AG20443 (cell line): ENCODE measurements at places on chromosomes 12 and 14.

- DNase-seq, result no peak
These were observed 1.2 kb downstream of the ESRRB start for GRCh38 chr14:76376878-76377734.

DNA sequence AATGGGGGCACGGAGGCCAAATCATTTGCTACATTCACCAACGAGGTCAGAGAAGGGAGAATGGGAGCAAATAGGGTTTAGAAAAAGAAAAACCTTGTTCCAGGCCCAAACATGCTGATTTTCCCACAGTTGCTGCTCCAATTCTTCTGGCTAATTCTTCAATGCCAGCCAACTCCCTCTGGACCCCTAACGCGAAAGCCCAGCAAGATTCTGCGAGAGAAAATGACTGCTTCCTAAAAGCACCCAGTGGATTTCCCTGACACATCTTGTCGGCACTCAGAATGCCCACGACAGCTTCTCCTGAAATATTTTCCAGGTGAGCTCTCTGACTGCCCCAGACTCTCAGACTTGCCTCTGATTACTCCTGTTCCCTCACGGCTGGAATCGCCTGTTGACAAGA, 689.4 kb downstream of the MED13L start:
- no peak for DNase-seq

- DNase-seq, result no peak
These were observed 193.3 kb downstream of the KTN1 start for GRCh38 chr14:55773312-55773711.

GRCh38 chr12:26286186-26286585, 90.8 kb downstream of the SSPN start:
- no peak for DNase-seq

- DNase-seq, result peak; percentile 58
These were observed 45.0 kb downstream of the TRAFD1 start for GRCh38 chr12:112170376-112170775.

DNA sequence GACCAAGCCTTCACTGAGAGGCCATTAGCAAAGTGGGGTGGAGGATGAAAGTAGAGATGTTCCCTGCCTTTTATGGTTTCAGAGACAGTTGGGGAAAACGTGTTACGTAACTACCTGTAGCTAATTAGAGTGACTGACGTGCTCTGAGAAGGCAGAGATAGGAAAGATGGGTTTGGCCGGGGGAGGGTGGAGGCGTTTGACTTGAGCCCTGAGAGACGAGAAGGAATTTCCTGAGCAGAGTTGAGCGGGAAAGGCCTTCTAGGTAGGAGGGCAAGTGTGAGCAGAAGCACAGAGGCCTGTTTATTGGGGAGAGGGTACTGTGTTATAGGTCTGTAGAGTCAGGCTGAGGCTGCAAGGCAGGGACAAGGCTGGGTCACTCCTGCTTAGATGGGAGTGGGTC, 8.6 kb downstream of the TUNAR start:
- DNase-seq, result no peak

DNA sequence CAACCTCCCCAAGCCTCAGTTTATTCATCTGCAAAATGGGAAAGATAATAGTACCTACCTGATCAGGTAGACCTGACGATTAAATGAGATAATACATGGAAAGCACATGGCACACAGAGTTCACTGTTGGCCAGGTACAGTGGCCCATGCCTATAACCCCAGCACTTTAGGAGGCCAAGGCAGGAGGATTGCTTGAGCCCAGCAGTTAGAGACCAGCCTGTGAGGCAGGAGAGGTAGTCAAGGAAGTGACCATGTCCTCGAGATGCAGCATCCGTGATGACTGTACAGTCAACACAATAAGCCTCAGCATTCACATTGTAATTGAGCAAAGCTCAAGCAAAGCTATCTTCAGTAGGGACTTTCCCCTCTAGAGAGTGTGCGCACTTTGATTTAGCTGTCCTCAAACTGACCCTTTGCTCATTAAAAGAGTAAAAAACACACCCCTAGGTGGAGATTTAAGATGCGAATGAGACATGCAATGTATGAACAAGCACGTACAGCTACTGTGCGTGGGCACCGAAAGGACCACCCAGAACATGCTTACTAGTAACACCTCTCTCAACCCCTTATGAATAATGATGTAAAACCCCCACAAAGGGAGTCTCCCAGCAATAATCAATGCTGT, 9.9 kb downstream of the ISCU start:
- DNase-seq, result no peak

- DNase-seq, result no peak
These were observed 186.0 kb downstream of the PAH start for GRCh38 chr12:102730996-102731395.

DNA sequence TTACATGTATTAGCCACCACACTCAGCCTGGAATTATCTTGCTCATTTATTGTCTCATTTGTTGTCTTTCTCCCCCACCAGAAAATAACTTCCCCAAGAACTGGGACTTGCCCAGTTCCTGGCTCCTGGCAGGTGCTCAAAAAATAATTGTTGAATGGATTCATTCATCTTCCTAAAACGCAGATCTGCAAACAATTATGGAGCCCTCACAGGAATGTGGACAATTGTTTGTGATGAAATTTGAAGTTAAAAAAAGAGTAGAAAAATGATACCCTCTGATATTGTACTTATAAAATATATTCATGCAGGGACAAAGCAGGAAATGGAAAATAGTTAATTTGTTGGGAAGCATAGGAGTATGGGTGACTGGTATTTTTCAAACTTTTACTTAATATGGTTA, 60.7 kb upstream of the MAP1LC3B2 start:
- peak; percentile 77 for DNase-seq

DNA sequence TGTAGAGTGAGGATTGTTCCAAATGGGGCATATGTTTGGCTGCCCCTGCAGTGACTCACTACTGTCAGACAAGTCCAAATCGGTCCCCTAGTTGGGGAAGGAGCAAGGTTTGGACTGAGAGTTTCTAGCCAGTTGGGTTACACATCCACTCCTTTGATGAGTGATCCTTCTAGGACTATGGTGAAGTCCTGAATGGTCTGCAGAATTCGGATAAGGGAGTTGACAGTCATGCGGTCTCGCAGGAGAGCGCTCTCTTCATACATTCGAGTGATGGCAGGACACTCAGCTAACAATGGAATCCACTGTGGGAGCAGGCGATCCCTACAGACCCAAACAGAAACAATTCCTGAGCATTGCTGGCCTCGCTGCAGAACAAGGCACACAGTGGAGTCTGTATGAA, 61.5 kb upstream of the SINHCAF start:
- no peak for DNase-seq

- no peak for DNase-seq
These were observed 340.4 kb downstream of the NAV3 start for GRCh38 chr12:78171061-78171460.

DNA sequence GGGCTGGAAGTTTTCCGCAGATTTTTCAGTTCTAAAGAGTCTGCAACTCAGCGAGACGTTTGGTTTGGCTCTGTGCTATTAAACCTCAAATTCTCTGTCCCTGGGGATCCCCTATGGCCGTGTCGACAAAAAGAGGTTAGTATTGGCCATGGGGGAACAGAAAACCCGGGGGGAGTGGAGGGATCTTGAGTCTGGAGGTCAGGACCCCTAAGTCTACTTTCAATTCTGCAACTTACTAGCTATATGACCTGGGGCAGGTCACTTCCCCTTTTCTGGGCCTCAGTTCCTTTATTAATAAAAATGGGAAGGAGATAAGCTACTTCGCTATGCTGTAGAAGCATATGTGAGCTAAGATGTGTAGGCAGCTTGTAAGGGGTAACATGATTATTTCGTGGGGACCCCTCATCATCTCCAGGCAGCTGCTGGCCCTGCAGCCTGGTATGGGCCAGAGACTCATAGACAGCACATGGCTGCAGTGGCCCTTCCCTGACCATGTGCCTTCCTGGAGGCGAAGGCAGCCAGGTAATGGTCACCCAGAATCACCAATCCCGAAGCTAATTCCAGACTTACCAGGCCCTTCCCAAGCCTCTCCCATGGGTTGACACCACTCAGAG, 8.6 kb downstream of the ASB2 start:
- DNase-seq, result no peak

DNA sequence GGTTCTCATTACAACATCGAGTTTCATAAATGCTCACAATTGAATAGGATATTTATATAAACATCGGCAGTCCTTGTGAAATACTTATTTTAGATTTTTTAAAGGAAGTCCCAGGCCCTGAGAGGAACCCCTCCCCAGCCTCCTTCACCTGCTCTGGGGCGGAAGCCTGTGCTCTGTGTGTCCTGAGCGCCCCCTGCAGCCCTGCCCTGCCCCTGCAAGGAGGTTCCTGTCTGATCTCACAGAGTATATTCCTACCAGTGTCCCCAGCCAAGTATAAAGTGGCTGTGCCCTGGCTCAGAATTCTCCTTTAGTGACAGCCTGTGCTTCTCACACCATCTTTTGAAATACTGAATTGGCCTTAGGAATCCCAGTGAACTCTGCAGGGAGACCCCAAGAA, 659.5 kb downstream of the TMEM121 start:
- DNase-seq, result no peak
